ENCODE measurements at places on chromosomes 12 and 14.

- DNase-seq: no peak
Observed at GRCh38 chr12:15038137-15038536, 65.3 kb downstream of the PDE6H start.

GRCh38 chr12:109786799-109787198 lies 46.4 kb downstream of the TRPV4 start:
- no peak for DNase-seq

GRCh38 chr14:43410631-43411030 lies 1096.5 kb downstream of the FSCB start:
- DNase-seq: no peak

- DNase-seq: no peak
Observed at GRCh38 chr12:85484387-85484786, 204.4 kb downstream of the ALX1 start.

- no peak for DNase-seq
Observed at GRCh38 chr14:92491782-92492181, 21.8 kb upstream of the RIN3 start.

- no peak for DNase-seq
Observed at GRCh38 chr12:33639975-33640374, 200.4 kb upstream of the SYT10 start.

- no peak for DNase-seq
Observed at GRCh38 chr14:74963705-74964271, 8.4 kb upstream of the PGF start.

DNA sequence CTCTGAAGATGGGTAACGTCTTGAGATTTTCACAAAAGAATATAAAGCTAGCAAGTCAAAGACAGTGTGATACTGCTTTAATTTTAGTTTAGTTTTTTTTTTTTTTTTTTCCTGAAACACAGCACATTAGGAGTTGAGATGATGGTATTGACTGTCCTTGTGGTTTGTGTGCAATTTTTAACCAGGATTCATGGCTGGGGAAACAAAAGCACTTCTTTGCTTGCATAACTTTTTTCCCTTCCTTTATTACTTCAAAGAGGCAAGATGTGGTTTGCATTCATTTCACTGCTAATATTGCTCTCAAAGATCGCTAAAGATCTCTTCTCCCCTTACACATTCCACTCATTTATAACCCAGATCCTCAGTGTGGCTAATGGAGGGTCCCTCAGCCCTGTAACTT lies 157.1 kb upstream of the PZP start:
- no peak for DNase-seq

DNA sequence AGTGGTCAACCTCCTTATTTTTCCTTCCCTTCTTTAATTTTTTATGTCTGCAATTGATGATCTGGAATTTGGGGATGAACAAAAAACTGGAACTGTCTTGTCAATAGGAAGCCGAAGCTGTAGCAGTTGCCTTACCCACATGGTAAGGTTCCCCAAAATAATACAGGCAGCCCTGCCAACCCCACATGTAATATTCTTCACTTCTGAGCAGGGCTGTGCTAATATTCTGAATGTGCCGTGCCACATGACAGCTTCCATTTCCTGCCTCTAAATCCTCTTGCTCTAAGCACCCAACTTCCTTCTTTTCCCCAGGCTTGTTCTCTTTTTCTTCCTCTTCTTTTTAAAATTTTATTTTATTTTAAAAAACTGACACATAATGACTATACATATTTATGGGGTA lies 39.6 kb downstream of the GPATCH2L start:
- no peak for DNase-seq

- no peak for DNase-seq
Observed at GRCh38 chr14:57865403-57866198, at the start of gene SLC35F4. Gene SLC35F4, minus strand, starts transcription at chr14:57866092.

- DNase-seq: no peak
Observed at GRCh38 chr14:92463141-92463540, 50.4 kb upstream of the RIN3 start.

- no peak for DNase-seq
Observed at GRCh38 chr12:32367381-32367780, 32.0 kb upstream of the FGD4 start.

DNA sequence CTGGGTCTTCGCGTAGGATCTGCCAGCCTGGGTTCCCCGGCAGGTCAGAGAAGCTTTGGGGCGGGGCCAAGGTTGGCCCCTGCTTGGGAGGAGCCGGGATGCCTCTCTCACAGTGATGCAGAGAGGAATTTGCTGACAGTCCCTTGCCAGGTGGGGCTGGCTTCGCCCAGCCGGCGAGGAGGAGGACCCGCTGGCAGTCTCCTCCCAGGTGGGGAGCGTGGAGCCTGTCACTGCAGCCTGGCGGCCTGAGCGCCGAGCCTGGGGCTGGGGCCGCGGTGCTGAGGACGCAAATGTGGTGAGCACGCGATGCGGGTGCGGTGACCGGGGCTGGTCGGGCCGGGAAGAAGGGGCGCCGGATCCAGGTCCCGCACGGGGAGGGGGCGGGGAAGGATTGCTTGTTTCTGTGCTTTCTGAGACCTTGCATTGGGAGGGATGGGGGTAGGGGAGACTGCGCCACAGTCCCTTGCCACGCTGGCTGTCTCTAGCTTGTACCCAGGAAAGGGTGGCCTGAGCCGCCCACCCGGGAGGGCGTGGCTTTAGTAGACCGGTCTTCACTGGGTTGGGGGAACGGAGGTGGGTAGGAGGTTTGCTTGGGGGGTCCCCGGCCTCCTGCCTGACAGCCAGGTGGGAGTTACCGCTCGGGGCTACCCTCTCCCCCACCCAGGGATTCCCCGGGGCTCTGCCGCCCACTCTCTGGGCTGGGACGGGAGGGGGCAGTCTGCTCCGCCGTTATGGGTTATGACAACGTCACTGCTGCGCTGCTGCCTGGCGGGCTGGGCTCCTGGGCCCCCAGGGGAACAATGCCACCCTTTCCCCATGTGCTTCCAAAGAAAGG lies at the start of gene TMEM63C:
TSS of gene TMEM63C (plus strand) at position 196 of the 835 bp plus-strand sequence. CDS start 37,016 bp downstream, outside the sequence.
- peak; percentile 15 for DNase-seq

DNA sequence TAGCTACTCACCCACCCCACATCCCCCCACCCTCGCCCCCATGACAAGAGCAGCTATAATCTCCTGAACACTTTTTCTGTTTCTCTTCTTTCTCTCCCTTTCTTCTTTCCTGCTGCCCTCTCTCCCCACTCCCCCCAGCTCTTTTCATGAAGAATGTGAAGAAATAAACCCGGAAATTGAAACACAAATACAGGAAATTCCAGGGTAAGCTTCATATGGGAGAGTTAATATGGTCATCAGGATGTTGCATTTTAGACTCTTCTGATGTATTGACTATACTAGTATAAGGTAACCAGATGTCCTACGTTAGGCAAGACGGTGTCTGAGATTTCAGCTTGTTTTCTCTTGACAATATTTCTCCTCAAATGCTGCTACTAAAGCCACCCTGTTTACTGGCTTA lies 41.6 kb upstream of the LRIG3 start:
- no peak for DNase-seq

GRCh38 chr14:67225523-67225922 lies 15.7 kb upstream of the PALS1 start:
- no peak for DNase-seq

- DNase-seq: no peak
Observed at GRCh38 chr12:24562771-24563431, 386.0 kb downstream of the BCAT1 start.

- no peak for DNase-seq
Observed at GRCh38 chr14:75273272-75274049, 5.2 kb upstream of the FOS start.

GRCh38 chr14:35578639-35579038 lies 44.7 kb downstream of the INSM2 start:
- DNase-seq: no peak

GRCh38 chr12:124904306-124905098 lies 9.9 kb downstream of the UBC start:
- DNase-seq: peak; percentile 86

GRCh38 chr14:87489196-87489819 lies 503.7 kb downstream of the GALC start:
- no peak for DNase-seq

- DNase-seq: no peak
Observed at GRCh38 chr12:69694123-69694522, 5.0 kb downstream of the BEST3 start.

DNA sequence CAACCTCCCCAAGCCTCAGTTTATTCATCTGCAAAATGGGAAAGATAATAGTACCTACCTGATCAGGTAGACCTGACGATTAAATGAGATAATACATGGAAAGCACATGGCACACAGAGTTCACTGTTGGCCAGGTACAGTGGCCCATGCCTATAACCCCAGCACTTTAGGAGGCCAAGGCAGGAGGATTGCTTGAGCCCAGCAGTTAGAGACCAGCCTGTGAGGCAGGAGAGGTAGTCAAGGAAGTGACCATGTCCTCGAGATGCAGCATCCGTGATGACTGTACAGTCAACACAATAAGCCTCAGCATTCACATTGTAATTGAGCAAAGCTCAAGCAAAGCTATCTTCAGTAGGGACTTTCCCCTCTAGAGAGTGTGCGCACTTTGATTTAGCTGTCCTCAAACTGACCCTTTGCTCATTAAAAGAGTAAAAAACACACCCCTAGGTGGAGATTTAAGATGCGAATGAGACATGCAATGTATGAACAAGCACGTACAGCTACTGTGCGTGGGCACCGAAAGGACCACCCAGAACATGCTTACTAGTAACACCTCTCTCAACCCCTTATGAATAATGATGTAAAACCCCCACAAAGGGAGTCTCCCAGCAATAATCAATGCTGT lies 9.9 kb downstream of the ISCU start:
- no peak for DNase-seq

GRCh38 chr12:90953956-90954421 lies 987 bp downstream of the CCER1 start:
- DNase-seq: no peak

DNA sequence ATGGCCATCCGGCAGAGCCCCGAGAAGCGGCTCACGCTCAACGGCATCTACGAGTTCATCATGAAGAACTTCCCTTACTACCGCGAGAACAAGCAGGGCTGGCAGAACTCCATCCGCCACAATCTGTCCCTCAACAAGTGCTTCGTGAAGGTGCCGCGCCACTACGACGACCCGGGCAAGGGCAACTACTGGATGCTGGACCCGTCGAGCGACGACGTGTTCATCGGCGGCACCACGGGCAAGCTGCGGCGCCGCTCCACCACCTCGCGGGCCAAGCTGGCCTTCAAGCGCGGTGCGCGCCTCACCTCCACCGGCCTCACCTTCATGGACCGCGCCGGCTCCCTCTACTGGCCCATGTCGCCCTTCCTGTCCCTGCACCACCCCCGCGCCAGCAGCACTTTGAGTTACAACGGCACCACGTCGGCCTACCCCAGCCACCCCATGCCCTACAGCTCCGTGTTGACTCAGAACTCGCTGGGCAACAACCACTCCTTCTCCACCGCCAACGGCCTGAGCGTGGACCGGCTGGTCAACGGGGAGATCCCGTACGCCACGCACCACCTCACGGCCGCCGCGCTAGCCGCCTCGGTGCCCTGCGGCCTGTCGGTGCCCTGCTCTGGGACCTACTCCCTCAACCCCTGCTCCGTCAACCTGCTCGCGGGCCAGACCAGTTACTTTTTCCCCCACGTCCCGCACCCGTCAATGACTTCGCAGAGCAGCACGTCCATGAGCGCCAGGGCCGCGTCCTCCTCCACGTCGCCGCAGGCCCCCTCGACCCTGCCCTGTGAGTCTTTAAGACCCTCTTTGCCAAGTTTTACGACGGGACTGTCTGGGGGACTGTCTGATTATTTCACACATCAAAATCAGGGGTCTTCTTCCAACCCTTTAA lies 1.5 kb downstream of the FOXG1 start:
- DNase-seq: no peak

DNA sequence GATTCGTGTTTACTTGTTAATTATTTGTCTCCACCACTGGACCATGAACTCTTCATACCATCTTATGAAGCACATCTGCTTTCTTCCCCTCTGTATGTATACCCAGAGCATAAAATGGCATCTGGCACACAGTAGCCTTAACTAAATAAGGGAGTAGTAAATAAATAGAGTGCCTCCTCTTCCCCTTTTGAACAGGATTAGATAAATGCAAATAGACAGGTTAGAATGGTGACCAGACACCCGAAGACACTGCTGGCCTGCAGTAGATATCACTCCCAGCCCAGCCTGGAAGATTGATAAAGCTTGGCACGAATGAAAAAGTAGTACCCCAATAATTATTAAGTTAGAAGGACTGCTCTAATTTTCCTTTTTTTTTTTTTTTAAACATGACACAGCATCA lies 6.9 kb downstream of the GALNT4 start:
- no peak for DNase-seq

- DNase-seq: no peak
Observed at GRCh38 chr14:55333711-55334485, 62.7 kb downstream of the FBXO34 start.

- DNase-seq: peak; percentile 41
Observed at GRCh38 chr14:81625343-81625742, 91.7 kb upstream of the SEL1L start.

- peak; percentile 59 for DNase-seq
Observed at GRCh38 chr12:88577537-88577936, 2.7 kb downstream of the KITLG start.

DNA sequence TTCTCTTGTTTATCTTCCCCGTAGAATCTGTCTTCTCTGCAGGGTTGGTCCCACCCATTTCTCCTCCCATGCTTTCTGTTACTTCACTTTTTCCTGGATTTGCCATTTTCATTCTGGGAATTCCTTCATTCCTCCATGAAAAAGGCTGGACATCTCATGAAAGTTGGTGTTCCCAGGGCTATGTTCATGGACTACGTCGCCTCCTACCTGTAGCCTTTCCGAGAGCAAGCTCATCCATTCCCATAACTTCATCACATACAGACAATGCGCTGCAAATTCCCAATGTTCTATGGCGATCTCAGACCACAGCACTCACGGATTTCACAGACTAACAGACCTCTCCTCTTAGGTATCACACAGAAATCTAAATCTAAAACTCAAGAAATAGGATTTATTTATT lies 217.1 kb downstream of the EXOC5 start:
- no peak for DNase-seq

- no peak for DNase-seq
Observed at GRCh38 chr12:6044082-6044481, 80.4 kb downstream of the VWF start.

DNA sequence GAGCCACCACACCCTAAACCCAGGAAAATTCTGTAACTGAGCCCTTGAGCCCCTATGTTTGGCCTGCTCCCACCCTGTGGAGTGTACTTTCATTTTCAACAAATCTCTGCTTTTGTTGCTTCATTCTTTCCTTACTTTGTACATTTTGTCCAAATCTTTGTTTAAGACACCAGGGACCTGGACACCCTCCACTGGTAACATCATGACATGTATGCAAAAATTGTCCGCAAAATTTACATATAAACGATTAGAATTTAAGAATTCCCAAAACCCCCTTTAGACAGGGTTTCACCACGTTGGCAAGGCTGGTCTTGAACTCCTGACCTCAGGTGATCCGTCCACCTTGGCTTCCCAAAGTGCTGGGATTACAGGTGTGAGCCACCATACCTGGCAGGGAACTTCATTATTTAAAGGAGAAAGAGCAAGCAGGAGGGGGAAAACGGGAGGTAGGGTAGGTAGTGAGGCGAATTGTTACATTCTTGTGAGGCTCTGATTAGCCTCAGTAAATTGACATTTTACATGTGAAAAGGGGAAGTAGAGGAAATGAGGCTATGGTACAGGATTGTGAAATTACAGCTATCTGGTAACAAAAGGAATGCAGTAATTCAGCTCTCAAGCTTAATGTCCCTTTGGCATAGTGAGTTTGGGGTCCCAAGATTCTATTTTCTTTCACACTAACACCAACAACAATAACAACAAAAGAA lies 27.6 kb downstream of the TUBA1A start:
- no peak for DNase-seq

All from NCI-H460 (cell line).